ENCODE measurements at places on chromosomes 6 and 20.

- no peak for DNase-seq
These were observed 101.9 kb downstream of the REV3L start for GRCh38 chr6:111381123-111381522.

DNA sequence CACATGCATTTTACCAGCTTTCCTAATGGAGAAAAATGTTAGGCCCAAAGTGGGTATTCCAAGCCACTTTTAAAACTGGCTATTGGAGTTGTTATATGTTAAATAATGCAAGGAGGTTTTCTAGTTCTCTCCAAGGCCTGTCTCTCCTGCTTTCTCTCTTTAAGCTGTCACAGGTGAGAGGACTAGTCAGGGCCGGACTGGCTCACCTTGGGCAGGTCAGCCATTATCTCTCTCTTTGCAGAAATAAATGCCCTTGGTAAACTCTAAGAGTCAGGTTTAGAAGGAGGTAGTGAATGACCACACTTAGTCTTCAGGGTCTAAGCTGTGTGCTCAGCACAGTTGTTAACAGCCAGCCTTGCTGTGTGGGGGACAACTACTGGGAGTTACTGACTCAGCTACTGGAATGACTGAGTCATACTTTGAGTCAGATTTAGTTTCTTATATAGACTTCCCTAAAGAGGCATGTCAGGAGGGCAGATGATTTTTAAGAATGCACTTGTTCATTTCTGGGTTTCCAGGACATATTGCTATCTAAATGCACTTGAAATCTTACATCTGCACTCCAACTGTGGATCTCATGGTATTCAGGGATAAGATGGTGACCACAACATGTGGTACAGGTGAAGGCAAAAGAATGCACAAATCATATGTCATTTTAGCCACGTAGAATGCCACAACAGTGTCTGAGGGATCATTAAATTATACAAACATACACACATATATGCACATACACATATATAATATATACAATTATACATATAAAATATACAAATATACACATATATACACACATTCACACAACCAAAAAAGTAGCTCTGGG is 719.4 kb downstream of the EPM2A start:
- DNase-seq = peak; percentile 2

DNA sequence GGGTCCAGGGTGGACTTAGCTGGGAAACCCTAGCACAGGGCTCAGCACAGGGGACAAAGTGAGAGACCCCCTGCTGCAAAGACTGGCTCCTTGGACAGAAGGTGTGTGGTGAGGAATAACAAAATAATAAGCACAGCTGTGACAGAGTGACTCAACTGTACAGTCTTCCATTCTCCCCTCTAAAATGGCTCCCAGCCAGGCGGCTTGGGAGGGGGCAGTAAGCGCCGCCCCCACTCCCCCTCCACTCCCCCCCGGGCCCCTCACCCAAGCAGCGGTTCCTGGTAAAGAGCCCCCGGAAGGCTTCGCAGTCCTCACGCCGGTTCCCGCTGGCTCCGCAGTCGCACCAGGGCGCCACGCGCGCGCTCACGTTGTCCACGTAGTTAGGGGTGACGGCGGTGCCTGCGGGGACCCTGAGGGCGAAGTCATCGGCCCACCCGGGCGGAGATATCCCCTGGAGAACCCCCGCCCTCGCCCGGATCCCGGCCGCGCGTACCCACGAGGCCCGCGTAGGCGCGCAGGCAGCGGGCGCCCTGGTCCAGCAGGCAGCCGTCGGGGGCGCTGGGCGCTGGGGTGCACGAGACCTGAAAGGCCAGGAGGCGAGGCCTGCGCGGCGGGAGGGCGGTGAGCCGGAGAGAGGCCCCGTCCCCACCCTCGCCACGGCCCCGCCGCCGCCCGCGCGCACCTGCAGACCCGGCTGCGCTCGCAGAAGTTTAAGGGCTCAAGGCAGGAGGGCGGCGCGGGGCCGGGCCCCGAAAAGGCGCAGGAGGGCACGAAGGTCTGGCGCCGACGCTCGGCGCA is 2.7 kb downstream of the GFRA4 start:
- DNase-seq = no peak

DNA sequence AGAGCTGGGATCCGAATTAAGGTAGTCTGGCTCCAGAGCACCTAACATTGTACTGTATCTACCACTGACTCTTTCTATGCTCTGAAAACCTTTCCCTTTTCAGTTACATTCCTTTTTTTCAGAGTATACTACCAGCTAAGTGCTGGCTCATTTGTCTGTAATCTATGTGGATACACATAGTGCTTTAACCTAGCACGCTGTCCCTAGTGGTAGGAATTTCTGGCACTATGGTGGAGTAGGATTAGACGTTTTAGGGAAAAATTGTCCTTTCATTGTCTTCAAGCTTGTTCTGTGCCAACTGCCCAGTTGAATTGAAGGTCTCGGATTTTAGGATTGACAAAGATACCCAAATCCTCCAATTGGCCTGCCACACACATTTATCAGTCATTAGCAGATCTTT is 259.1 kb upstream of the FERMT1 start:
- no peak for DNase-seq

- DNase-seq = peak; percentile 14
These were observed 6.2 kb downstream of the CST11 start for GRCh38 chr20:23446505-23446904.
